Fibroblast of skin of back (primary cell): ENCODE measurements at places on chromosomes 7 and 10.
A peak's percentile ranks its signal among the peaks of the same experiment; 100 is the strongest.

GRCh38 chr7:152395112-152395511, 40.7 kb downstream of the KMT2C start:
- peak; percentile 68 for DNase-seq

- DNase-seq: no peak
Measured at GRCh38 chr7:24595671-24596418, 22.6 kb downstream of the PALS2 start.

DNA sequence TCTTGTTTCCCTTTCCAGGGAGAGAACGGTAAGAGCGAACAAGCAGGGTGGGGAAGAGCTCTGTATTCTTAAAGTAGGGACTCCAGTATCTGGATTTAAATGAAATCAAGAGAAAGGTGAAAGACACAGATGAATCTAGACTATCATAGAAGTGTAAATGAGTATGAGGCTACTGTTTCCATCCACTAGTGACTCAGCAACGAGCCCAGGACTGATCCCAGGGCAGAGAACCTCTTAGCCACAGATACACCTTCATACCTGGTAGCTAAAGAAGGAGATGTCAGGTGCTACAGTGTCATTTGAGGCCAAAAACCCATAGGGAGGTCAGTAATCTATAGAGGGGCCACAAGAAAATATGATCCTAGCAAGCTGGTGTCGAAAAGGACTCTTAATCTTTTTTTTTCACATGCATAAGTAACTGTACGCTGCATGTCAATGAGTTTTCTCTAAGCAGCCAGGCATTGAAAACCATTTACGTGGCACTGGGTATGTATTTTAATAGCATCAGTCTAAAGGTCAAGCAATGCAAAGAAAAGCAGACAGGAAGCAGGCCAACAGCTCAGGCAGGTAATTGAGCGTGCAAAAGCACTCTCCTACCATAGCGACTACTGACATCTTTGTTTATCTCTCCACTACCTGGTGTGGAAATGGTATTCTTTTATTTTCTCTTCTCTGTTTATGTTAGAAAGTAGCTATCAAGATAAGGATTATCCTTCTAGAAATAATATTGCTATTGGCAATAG, 91.5 kb upstream of the EGR2 start:
- DNase-seq: no peak

- DNase-seq: no peak
Measured at GRCh38 chr10:2619916-2620315, 447.4 kb upstream of the PFKP start.

GRCh38 chr7:17159500-17160037, 138.9 kb upstream of the AHR start:
- no peak for DNase-seq

DNA sequence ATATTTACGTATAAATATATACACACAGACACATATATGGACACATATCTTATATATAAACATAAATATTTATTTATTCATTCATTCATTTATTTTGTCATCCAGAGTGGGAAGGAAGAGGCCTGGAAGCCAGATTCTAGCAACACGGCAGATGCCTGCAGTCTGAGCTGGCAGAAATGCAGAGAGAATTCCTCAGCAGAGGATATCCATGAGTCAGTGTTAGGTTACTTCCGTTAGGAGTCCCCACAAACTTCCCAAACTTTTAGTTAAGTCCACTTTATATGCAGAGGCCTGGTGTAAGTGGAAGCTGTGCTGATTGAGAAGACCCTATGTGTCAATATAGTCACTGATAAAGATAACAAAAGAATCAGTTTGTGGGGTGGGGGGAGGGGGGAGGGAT, 89.6 kb downstream of the PPP1R17 start:
- peak; percentile 87 for DNase-seq

DNA sequence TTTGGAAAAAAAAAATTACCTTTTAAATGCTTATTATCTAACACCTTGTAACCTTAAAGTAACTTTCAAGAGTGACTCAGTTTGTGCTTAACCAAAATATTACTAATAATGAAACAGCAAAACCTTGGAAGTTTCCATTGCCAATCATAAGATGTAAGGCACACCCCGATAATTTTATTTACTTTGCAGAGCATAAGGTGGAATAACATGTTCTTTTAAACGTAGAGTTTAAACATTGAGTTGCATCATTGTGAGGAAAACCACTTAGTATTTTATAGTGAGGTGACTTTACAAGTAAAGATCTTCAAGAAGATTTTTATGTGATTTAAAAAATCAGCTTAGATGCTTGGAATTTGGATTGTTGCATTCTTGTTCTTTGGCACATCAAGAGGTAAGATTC, at the start of gene PNLIPRP3:
Gene PNLIPRP3 (plus strand): TSS at position 177 of the 400 bp plus-strand sequence. CDS start 166 bp downstream, at position 343.
- no peak for DNase-seq

DNA sequence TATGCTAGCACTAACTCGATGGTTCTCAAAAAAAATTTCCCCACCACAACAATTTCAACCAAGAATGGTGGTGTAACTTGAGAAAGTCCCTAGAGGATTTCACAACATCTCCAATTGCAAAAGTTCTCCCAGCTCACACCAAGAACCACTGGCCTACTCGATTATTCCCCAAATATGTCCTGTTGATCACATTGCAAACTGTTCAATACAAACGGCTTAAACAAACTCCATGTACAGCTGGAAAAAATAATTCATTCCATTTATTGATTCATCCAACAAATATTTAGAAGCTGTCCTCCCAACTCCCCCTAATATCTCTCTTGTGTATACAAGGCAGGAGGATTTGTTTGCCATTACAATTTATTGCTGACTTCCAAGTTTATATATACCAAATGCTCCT, 19.1 kb downstream of the TMEM176B start:
- DNase-seq: peak; percentile 19

- DNase-seq: peak; percentile 56
Measured at GRCh38 chr7:144437370-144438191, 34.1 kb upstream of the NOBOX start.

- DNase-seq: no peak
Measured at GRCh38 chr7:83850125-83850524, 201.2 kb upstream of the SEMA3E start.

GRCh38 chr7:158407581-158408317, 179.9 kb downstream of the PTPRN2 start:
- peak; percentile 55 for DNase-seq

GRCh38 chr7:116164552-116165306, 45.6 kb upstream of the TES start:
- DNase-seq: no peak

DNA sequence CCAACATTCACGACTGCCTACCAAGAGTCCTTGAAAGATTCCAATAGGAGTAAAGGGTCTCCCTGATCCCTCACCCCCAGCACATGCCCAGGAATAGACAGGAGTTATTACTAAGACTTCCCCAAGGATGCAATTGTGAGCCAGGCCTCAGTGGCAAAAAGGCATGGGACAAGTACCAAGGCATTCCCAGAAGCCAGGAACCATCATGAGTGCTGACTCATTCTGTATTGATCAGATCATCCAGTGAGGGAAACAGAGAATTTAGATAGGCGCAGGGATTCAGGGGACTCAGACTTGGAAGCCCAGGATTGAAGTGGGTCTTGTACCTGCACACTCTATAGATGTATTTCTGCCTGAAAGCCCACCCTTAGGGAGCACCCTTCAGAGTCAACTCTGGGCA, 21.2 kb downstream of the MBL2 start:
- DNase-seq: no peak

- DNase-seq: peak; percentile 66
Measured at GRCh38 chr7:137606061-137606674, 240.6 kb downstream of the DGKI start.

DNA sequence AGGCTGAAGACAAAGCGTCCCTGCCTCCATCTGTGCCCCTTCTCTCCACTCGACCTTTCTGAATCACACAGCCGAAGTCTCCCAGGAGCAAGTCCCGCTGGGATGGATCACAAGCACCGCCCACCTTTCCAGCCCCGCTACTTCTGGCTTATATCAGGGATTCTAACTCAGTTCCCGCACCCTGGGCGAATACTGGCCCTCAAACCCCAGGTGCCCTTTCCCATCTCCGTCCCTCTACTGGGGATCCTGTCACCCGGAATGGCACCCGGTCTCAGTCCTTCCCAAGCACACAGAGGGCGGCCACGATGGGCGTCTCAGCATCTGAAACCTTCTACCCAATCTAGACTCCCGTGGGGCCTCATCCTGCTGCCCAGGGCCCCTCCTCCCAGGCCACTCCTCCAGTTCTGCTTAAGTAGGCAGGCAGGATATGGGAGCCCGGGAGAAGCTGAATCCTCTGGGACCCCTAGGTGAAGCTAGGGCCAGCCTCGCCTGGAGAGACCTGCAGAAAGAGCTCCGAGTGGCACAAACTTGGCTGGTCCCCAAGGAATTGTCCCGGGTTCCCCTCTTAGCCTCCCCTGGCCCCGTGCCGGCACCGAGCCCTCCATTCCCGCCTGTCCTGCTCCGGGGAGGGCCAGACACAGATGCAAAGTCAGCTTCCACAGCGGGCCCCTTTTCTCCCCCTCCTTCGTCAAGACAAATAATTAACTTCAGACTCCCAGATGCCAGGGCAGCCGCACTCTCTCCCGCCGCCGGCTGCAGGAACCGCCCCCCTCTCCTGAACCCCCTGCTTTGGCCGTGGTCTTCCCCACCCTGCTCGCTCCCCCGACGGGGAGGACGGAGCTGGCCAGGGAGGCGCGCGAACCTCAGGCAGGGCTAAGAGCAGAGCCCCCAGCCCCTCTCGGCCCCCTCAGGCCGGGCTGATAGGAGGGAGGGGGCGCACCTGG, 612 bp downstream of the KCP start:
- DNase-seq: peak; percentile 48

GRCh38 chr10:81116201-81116600, 578.5 kb downstream of the SH2D4B start:
- DNase-seq: no peak

DNA sequence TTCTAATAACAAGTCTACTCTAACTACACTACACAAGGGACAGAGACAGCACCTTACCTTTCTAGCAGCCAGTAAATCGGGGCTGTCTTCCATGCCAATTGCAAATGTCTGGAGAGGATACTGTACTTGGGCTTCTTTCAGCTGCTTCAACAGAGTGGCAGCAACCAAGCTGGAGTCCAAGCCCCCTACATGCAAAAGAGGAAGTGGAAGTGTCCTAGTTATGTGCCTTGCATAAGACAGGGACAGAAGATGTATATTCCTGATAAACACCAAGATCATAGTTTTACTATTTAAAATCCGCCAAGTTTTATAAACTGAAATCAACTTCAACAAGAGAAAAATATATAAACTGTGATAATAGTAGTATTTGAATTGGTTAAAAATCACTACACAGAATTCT, 14.0 kb downstream of the ASNS start:
- no peak for DNase-seq

- DNase-seq: no peak
Measured at GRCh38 chr10:31694929-31695837, 233.4 kb downstream of the ARHGAP12 start.

DNA sequence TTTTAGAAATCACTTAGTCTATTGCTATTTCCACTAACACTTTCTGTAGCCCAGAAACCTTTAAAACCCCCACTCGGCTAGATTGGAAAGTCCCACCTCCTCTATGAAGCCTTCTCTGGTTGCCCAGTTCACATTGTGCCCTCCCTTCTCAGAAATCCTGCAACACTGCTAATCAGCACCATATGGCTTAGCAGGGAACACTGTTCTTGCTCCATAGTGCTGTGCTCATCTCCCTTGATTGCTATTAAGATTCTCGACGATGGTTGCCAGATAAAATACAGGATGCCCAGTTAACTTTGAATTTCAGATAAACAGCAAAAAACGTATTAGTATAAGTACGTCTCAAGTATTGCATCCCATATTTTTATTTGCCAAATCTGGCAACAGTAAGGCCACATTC, 40.1 kb upstream of the XPNPEP1 start:
- peak; percentile 67 for DNase-seq

DNA sequence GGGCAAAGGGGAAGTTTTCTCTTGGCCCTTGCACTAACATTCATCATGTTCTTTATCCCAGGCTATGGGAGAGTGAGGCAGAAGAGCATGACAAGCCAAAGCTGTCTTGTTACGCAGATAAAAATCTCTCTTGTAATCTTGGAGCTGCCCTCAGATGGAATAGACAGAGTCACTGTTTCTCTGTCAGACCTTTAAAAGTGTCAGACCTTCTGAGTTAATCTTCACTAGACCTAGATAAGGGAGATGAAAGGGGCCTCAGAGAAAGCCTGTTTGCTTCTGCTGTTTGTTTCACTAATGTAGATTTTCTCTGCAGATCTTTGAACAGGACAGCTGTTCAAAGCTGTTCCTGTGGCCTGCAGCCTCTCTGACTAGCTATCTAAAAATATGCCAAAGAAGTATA, 112.9 kb downstream of the KIF20B start:
- DNase-seq: no peak

DNA sequence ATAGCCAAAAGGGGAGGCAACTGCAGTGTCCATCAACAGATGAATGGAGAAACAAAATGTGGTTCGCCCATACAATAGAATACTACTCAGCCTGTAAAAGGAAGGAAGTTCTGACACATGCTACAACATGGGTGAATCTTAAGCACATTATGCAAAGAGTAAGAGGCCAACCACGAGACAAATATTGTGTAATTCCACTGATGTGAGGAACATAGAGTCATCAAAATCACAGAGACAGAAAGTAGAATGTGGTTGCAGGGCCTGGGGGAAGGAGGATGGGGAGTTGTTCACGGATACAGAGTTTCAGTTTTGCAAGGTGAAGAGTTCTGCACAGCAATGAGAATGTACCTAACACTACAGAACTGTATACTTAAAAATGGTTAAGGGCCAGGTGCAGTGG, 13.7 kb upstream of the C10orf71 start:
- DNase-seq: no peak

GRCh38 chr7:158842486-158842885, 13.2 kb upstream of the ESYT2 start:
- no peak for DNase-seq

- DNase-seq: no peak
Measured at GRCh38 chr10:129472696-129473555, 5.9 kb downstream of the MGMT start.

GRCh38 chr10:92999191-92999590, 61.4 kb upstream of the CYP26C1 start:
- DNase-seq: peak; percentile 52

DNA sequence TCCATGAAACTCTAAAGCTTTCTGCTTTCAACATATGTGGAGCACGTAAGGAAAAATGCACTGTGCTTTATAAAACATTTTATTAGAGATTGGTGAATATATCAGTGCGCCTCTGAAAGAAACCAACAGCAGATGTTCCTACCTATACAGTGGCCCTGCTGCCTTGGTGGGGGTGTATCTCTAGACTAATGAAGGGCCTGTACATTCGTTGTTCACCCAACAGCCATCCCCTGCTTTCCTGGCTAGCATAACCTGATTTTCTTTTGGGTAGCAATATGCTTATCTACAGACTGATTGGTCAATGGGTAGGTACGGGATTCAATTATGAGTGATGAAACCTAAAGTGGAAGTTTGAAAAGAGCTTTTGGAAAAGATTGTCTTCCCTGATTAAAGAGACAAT, 119.7 kb upstream of the FAM133B start:
- no peak for DNase-seq
